ENCODE measurements at places on chromosomes 4 and X. TPM values are rescaled to one million over a fixed set of nuclear protein-coding genes. Genes with fewer than 3 reads are reported as not detected.

DNA sequence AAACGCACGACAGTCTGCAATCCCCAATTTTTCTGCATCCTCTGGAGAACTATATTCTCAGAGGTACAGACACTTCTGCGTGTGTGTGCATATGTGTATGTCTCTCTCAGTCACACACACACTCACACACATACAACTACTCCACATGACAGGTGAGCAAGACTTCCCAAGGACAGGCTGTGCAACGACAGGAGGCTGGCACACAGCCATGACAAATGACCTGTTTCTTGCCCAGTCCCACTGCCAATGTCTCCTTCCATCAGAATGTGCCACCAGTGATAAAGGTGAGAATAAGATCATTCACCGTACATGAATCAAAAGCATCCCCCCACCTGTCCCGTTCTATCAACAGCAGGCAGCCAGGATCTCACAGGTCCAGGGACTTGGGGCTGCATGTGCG is 52.4 kb downstream of the PPP2R2C start:
- DNase-seq = no peak

Gene TMEM35A
- 2.1 TPM for total RNA-seq

DNA sequence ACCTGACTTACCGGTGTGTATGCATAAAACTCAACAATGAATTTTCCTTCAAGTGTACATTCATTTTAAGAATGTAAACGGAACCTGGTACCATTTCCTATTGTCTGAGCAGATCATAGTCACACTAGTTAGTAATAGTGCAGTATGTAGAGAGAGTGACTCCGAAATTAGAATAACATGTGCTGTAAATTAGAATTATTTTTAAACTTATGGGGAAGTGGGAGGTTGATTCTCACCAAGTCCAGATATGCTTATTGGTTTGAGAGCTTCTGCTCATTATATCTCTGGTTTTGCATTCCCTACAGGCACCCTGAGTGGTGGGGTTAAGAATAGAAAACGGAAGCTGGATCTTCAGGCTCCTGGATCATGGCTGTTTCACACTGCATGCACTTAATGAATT is 39.6 kb downstream of the KLF3 start:
- no peak for DNase-seq

DNA sequence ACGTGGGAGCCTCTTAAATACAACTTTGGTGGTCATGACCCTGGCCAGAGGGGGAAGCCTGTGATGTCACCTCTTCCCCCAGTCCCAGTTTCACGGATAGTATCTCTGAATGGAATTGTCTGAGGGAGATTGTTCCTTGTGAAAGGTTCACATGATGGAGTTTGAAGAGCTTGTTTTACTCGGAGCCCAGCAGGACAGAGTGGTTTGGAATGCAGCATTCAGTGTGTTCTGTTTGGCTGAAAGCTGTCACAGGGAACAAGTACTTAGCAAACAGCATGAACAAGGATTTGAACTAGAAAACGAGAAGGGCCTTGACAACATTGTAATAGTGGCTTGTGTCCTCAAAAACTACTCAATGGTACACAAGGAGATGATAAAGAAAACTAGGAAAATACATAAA is 133.9 kb upstream of the CXorf66 start:
- no peak for DNase-seq

Gene TMPRSS11F
- total RNA-seq = not detected

DNA sequence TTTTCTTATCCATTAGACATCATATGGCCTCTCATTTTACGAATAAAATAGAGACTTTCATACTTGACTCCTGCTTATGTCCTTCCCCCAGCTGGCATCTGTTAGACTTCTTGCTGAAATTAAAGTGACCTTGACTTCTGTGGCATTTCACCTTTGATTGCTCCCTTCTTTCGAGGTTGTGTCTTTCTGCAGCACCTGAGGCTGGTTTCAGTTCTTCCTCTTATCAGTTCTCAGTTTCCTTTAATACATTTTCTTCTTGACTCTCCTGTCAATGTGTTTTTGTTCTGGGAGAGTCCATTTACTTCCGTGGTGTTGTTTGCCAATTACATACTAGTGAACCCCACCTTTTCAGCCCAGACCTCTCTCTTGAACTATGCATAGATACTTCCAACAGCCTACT is 81.6 kb downstream of the RBPJ start:
- DNase-seq = no peak

- DNase-seq = no peak
These were observed 1910.0 kb upstream of the AGA start for GRCh38 chr4:179352221-179352620.

DNA sequence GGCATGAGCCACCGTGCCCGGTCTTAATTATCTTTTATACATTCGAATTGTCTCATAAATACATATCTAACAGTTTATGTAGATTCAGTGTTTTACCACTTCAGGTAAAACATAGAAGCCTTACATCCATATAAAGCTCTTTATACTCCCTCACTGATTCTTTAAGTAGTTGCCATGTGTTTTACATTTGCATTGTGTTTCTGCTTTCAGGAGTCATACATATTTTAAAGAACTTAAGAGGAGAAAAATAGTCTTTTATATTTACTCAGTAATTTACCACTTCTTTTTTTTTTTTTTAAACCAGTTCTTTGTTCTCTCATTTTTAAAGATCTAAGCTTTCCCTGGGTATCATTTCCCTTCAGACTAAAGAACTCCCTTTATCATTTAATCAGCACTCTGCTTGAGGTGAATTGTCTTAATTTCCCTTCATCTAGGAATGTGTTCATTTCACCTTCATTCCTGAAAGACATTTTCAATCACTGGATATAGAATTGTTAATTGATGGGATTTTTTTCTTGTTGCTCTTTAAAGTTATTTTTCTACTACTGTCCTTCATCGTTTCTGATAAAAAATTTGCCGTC is 324.3 kb upstream of the ZCCHC13 start:
- DNase-seq = no peak

Gene XPNPEP2
- total RNA-seq = not detected

Gene PRDM5
- total RNA-seq = 8.2 TPM

All from HFFc6 (cell line).